ENCODE measurements at places on chromosomes 6 and 20.

- no peak for DNase-seq
Measured at GRCh38 chr6:148565321-148565926, 181.4 kb upstream of the UST start.

- DNase-seq = no peak
Measured at GRCh38 chr20:3876676-3877075, 12.5 kb upstream of the PANK2 start.

DNA sequence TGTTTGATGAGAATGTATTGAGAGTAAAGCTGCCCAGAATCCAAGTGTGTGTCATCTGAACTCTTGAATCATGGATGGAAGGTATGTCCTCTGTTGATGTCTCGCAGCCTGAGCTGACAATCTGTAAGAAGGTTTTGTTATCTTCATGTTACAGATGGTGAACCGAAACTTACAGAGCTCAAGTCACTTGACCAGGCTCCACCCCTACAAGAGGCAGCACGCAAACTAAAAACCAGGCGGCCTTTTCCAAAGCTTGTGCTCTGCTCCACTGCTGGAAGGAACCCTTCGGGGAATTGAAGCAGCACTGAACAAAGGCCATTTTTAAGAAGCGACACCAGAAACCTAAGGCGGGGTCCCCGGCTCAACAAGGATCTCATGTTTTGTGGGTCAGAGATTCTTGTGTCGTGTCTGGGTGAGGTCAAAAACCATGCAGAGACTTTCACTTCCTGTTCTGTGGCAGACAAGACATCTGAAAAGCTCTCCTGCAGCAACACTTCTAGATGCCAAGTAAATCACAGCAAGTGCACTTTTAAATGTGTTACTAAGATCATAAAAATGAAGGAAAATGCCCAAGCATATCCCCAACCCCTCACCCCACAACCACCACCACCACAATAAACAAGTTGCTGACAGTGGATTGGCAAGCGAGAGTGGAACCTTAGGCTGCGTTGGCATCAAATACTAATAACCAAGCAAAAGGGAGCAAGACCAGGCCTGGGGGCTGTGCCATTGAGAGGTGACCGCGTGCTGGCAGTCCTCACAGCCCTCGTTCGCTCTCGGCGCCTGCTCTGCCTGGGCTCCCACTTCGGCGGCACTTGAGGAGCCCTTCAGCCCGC, 27.3 kb downstream of the NQO2 start:
- no peak for DNase-seq

DNA sequence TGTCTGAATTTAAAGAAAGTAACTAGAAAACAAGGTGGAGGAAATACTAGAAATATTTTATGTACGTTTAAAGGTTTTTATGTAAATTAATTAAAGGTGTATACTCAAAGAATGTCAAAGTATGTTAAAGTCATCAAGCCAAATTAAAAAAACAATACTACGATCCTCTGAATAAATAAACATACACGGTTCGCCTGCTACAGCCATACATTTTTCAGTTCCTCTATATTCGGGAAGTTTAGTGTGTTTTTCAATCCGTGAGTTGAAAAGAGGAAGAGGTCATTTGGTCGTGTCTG, 626 bp downstream of the STX7 start:
- no peak for DNase-seq

- DNase-seq = no peak
Measured at GRCh38 chr6:97668716-97669115, 385.7 kb upstream of the MMS22L start.

- DNase-seq = no peak
Measured at GRCh38 chr6:626236-626635, 30.7 kb downstream of the HUS1B start.

DNA sequence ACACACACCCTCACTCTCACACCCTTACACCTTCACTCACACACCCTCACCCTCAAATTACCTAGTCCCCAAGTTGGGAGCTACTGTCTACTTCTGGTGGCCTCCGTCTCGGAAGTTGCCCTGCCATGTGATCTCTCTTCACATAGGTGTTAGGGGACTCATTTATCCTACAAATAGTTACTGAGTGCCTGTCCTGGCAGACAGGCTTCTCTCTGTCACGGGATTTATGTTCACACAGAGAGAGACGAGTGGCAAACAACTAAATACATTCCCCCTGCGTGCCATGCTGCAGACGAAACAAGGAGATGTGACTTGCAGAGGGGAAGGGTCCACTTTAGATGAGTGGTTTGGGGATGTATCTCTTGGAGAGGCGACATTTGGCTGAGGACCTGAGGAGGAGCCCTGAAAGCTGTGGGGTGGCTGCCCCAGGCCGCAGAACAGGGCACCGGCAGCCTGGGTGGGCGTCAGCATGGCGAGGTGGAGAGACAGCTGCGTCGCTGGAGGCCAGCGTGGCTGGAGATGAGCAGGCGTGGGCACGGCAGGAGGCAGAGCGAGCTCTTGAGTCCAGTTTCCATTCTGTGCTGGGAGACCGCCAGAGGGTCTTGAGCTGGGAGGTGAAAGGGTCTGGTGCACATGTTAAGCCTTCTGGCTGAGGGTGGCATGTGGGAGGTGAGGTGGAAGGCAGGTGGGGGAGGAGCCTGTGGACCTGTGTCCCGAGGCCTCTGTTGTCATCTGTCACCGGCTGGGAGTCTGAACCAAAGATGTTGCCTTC, 17.2 kb downstream of the DYNLT1 start:
- DNase-seq = no peak

DNA sequence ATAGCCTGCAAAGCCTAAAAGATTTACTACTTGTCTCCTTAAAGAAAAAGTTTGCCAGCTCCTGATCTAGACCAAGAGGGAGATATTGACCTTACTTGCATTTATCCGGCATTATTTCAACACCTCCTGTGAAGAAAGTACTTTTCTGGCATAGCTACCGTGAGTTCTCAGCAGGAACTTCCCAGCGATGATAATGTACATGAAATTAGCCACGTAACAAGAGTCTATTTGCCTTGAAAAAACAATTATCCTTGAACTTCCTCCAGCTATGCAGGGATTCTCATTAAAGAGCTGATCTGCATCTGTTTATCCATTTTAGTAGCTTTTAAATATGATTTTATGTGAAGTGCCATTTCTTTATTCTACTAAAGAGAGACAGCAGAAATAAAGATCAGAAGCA, 41.7 kb downstream of the ALDH5A1 start:
- DNase-seq = no peak

DNA sequence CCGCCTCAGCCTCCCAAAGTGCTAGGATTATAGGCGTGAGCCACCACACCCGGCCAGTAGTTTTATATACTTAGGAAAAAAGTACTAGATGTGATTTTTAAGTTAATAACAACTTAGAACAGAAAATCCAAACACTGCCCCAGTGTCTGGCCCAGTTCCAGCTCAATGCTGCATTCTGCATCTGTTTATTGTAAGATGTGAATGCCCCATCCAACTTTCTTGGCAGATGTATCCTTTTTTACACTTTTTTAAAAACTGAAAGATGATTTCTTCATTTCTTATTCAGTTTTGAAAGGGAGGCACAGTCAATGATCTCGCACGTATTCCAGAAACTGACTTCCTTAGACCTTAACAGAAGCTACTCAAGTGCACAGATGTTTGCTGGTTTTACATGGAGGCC, 85.6 kb upstream of the SRSF6 start:
- no peak for DNase-seq

- DNase-seq = no peak
Measured at GRCh38 chr6:153140299-153140698, 9.2 kb upstream of the RGS17 start.

GRCh38 chr6:72984981-72985665, 240.2 kb downstream of the KHDC1L start:
- DNase-seq = no peak

DNA sequence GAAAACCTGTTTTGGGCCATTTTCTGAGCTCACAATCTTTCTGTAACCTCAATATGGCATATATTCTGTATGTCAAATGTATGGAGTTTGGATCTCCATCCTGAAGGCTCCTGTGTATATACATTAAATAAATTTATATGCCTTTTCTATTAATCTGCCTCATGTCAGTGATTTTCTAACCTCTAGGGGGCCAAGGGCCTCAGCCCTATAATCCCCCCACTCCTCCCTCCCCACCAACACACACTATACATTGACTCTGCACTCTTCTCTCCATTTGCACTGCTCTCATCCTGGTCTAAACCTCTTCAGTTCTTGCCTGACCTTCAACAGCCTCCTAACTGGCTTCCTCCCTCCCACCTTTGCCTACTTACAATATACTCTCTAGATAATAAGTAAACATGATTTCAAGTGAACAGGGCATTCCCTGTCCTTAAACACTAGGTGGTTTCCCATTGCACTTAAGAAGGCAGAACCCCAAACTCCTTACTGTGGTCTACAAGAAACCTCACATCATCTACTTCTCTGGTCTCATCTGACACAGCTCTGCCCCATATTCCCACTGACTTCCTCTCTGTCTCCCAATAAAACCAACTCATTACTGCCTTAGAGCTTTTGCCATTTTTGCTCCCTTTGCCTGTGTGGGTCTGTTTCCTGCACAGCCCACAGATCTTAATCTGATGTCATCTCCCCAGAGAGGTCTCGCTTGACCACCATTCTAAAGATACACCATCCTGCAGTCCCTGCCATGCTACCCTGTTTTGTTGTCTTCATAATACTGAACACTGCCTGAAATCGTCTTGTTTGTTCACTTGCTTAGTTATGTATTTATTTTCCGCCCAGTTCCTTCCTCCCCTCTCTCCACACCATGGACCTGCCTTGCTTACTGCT, 213.7 kb downstream of the SYNE1 start:
- DNase-seq = no peak

DNA sequence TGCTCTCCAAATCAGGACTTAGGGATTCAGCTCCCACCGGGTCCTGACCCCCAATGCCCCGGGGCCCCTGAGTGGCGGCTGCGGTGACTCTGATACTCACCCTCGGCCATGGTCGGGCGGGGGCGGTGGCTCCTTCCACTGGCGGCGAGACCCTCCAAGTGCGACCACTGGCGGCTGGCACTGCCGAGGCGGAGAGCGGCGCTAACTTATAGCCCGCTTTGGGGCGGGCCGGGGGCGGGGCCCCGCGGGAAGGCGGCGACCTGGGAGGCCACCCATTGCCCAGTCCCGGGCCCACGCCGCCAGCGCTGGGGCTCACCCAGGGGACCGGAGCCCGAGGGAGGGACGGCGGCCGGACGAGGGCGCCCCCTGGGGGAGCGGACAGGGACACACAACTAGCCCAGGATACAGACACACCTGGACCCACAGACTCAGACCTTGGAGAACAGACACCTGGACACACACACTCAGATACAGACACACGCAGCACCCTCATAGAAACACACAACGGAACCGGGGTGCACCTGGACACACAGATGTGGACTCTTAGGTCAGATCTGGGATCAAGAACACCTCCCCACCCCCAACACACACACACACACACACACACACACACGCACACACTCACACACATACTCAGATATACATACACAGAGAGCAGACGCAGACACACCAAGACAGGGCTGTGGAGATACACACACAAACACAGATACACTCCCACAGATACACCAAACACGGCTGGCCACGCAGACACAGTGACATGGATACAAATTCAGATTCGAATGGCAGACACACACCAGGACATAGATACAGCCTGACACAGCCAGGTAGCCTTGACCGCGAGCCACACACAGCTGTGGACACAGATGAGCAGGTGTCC, at the start of gene TGM2:
Gene TGM2 (minus strand): TSS at position 182 of the 877 bp plus-strand sequence. CDS start 72 bp downstream, at position 110.
- no peak for DNase-seq

DNA sequence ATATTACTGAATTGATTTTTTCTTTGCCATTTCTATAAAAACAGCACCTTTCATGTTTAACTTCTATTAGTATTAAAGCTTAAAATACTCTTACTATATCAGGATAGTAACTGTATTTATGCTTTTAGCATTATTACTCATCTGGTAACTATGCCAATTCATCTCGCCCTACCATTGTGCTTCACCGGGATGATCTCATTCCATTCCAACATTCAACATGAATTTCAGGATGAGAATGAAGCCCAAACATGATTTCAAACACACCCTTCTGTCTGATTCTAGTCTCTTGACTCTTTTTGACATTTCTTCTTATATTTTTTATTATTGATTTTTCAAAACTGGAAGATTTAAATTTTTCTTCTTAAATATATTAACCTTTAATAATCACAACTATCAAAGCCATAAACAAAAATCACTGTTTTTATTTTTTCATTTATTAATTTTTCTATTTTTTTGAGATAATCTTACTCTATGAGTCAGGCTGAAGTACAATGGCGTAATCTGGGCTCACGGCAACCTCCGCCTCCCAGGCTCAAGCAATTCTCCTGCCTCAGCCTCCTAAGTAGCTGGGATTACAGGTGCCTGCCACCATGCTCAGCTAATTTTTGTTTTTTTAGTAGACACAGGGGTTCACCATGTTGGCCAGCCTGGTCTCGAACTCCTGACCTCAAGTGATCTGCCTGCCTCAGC, 46.7 kb downstream of the GJA1 start:
- DNase-seq = no peak

DNA sequence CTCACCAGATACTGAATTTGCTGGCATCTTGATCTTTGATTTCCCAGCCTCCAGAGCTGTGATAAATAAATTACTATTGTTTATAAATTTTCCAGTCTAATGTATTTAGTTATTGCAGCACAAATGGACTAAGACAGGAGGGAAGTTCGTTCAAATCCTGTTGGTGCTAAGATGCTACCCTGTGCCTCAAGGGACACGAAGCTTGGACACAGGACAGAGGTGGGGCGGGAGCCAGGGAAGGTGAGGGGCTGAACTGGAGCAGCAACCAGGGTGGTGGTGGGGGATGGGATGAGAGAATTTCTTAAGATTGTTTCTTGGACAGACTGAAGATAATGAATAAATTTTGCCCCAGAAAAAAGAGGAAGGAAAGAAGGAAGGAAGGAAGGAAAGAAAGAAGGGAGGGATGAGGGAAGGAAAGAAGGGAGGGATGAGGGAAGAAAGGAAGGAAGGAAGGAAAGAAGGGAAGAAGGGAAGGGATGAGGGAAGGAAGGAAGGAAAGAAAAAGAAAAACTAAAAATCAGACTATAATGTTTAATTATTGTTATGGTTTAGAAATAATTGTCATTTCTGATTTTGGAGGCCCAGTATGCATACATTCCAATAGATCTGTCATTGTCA, 127.2 kb downstream of the CDC5L start:
- no peak for DNase-seq

DNA sequence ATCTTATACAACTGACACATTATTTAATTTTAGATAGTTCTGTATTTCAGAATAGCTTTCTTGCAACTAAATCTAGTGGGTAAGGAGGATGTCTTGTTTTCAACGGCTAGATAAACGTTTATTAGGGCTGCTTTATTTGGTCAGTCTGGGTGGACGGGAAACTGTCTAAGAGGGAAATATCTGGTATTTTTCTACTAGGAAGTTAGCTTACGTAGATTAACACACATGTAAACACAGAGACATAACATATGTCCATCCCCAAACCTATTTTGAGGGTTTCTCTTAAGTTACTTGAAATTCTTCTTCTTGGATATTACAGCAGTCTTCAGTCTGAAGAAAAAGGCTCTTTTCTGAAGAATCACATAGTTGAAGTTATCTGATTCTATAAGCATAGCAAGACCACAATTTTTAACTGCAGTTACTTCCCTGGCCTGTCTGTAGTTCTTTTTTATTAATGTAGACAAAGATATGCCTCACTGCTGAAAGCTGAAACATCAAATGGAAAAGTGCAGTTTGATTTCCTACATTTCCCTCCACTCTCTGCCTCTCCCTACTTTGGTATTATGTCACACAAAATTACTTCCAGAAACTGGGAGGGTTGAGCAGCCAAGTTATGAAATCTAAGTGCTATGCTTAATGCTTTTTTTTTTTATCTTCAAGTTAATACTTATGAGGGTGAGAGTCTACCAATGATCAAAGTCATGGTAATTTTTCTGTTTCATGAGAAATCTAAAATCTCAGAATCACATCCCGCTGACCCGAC, 37.4 kb downstream of the PLAGL1 start:
- no peak for DNase-seq

Measured in NCI-H1694 (cell line).